SJSA1 (cell line): ENCODE measurements at places on chromosomes 1 and 21. TPM values are rescaled to one million over a fixed set of nuclear protein-coding genes. Genes with fewer than 3 reads are reported as not detected.

DNA sequence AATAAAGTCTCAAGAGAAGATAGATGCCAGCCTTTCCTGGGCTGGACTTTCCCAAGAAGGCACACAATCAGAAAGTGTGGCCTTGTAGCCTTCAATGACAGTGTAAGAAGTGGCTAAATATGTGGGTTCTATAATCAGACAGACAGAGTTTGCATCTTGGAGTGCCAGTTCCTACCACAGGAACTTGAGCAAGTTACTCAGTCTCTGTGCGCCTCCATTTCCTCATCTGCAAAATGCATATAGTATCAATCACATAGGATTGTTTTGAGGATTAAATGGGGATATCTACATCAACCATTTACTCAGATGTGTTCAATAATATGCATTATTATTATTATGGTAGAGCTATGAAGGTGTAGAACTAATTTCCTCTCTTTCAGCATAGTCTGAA lies 176.8 kb upstream of the PTBP2 start:
- DNase-seq = no peak

- DNase-seq = no peak
Observed at GRCh38 chr21:16711757-16712156, 801.1 kb upstream of the CXADR start.

- DNase-seq = no peak
Observed at GRCh38 chr1:107483949-107484348, 343.1 kb downstream of the NTNG1 start.

GRCh38 chr1:21307210-21307609 lies 16.9 kb upstream of the ECE1 start:
- DNase-seq = no peak

Gene ABCG1
- 4.5 and 11.5 TPM in 2 replicates for total RNA-seq
